Fibroblast of pulmonary artery (primary cell): ENCODE measurements at places on chromosomes 6 and 20.

DNA sequence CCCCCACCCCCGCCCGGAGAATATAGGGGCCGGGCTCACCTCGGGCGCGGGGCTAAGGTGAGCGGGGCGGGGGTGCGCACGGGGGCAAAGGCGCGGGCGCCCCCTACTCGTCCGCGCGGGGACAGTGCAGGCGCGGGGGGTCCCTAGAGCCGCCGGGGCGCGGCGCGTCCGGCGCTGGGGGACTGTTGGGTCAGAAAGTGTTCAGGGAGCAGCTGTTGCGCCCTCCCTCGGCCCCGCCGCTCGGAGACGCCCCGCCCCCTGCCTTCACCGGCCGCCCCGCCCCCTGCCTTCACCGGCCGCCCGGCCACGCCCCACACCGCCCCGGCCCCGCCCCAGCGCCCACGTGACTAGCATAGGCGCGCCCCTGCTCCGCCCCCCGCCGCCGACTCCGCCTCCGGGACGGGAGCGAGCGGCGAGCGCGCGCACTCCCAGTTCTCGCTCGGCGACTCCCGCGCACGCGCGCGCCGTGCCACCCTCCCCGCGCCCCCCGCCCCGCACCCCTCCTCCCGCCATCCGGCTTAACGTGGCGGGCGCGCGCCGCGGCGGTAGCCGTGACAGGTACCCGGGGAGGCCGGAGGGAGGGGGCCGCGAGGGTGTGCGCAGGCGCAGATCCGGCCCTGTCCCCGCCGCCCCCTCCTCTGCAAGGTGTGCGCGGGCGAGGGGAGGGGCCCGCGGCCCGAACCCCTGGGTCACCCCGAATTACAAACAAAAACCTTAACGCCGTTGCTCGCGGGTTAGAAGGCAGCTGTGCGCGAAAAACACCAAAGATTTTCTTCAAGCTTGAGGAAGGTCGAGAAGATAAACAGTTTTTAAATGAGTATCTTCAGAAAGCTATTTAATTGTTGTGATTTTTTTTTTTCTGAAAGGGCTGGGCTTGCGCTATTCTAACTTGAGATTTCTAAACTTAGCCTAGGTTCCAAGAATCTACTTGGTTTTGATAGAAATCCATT is 704 bp upstream of the ZNF217 start:
- peak; percentile 94 for DNase-seq

GRCh38 chr20:59297686-59298085 is 2.7 kb upstream of the EDN3 start:
- DNase-seq = no peak

DNA sequence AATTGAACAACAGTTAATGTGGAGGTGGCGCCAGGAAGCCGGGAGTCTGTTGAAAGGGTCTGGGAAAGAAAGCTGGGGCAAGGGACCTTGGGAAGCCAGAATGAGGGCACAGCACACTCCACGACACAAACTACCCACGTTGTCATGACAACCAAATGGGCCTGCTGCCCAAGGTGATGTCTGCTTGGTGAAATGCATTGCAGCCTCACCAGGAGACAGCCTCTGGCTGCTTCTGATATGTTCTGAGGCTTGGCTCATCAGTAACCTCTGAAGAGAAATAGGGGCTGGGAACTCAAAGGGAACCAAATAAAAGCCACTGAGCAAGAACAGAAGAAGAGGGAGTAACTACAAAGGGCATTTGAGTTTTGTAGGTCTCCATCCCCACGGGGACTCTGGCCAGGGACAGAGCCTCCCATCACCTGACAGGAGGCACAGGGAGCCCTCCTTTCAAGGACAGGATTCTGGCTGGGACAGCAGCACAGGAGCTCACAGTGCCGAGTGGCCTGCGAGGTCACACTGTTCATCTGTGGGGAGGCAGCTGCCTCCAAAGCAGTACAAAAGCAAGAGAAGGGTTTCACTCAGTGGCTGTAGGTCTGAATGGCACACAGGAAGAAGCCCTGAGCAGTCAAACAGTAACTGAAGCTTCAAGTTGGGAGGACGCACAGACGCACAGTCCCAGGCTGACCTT is 44.6 kb upstream of the KCNK16 start:
- DNase-seq = no peak

GRCh38 chr6:40960742-40961430 is 78.1 kb downstream of the UNC5CL start:
- no peak for DNase-seq

DNA sequence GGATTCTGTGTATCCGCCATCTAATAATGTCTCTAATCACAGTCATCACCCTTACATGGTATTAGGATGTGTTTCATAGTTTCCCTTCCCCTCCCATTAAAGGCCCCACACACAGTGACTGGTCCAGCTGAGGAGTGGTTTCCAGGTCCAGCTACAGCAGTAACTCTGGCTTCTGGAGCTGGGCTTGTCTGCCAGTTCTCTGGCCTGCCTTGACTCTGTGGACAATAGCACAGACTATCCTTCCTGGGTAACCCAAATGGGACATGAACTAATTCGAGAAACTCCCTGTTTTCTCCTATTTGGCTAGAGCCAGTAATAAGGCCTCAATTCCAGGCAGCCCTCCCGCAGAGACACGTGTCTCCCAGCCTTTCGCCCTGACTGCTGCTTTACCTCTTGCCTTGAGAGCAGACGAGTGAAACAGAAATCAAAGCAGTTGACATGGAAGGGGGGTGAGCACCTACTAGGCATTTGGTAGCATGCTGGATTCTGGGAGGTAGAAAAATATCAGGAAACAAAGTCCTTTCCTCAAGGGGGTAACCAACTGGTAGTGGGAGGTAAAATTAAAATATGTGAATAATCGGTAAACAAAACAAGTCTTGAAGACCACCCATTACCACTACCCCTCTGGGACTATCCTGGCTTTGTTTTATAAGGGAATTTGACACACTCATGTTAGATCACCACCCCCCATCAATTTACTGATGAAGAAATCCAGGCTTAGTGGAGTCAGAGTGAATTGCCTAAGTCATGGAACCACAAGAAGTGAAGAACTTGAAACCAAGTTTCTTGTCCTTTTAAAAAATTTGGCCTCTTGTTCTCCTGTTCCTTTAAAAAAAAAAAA is 1.2 kb downstream of the TRAF3IP2 start:
- DNase-seq = peak; percentile 86

DNA sequence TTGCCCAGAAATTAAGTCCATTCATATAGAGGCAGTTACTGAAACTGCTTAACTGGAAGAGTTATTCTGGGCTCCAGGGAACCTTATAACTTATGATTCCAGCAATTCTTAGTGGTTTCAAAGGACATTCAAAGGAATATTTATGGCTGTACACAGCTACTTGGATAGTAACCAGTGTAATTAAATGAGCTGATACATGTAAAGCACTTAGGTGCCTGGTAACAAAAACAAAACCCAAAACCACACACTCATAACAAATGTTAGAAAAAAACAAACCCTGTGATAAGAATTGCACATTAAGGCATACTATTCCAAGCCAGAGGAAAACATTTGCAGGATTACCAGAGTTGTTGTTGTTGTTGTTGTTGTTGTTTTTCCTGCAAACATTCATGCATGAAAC is 51.5 kb downstream of the STK4 start:
- DNase-seq = no peak

GRCh38 chr20:58310291-58310782 is 822 bp downstream of the RAB22A start:
- peak; percentile 8 for DNase-seq

- no peak for DNase-seq
These were observed 17.1 kb upstream of the CSNK2A1 start for GRCh38 chr20:560680-561079.

GRCh38 chr6:83633149-83633548 is 75.8 kb downstream of the SNAP91 start:
- DNase-seq = no peak

DNA sequence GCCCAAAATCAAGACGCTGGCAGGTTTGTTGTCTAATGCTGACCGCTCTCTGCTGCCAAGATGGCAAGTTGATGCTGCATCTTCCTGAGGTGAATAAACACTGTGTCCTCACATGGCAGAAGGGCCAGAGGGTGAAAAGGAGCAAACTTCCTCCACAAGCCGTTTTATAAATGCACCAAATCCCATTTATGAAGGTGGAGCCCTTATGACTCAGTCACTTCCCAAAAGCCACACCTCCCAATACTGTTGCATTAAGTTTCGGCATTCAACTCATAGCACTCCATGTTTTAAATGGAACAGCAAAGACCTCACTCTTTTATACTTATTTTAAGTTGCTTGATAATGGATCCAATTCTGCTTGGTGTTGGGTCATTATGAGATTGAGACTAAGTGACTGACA is 316.6 kb downstream of the RFPL4B start:
- DNase-seq = no peak

GRCh38 chr6:101668496-101669030 is 275.1 kb downstream of the GRIK2 start:
- DNase-seq = peak; percentile 10

GRCh38 chr6:157285422-157285779 is 37.9 kb downstream of the TMEM242 start:
- no peak for DNase-seq

DNA sequence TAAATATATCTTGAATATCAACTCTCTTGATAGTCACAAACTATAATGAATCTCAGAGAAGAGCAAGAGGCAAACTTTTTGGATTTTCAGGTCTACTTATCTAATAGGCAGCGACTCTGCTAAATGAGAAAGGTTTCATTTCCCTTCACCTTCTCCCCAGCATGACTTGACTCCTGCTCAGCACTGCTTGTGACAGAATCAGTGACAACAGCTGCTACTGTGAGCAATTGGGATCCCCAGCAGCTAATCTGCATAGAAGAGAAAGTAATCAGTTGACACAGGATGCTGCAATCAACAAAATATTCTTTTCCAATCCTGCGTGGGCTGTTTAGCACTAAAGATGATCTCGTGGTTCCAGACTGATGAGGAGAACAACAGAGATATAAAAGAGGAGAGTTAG is 205.5 kb downstream of the MMUT start:
- no peak for DNase-seq

- no peak for DNase-seq
These were observed 34.2 kb upstream of the GSTA4 start for GRCh38 chr6:53029257-53029656.

DNA sequence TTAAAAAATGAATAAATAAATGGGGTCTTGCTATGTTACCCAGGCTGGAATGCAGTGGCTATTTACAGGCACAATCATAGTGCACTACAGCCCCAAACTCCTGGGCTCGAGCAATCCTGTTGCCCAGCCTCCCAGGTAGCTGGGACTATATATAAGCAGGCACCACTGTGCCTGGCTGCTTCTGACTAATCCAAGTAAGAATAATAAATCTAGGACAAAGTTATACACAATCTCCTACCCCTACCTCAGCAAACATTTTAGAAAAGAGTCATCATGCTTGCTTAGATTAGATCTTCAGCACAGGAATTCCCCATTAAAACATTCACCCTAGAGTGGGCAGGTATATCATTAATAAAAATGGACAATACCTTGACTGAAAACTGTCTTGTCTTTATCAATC is 124.6 kb downstream of the REV3L start:
- no peak for DNase-seq

GRCh38 chr20:48332555-48332954 is 495.2 kb downstream of the PREX1 start:
- no peak for DNase-seq

- no peak for DNase-seq
These were observed 13.5 kb downstream of the EBF4 start for GRCh38 chr20:2705931-2706645.

- DNase-seq = no peak
These were observed 1.6 kb upstream of the TGIF2 start for GRCh38 chr20:36571564-36572504.

DNA sequence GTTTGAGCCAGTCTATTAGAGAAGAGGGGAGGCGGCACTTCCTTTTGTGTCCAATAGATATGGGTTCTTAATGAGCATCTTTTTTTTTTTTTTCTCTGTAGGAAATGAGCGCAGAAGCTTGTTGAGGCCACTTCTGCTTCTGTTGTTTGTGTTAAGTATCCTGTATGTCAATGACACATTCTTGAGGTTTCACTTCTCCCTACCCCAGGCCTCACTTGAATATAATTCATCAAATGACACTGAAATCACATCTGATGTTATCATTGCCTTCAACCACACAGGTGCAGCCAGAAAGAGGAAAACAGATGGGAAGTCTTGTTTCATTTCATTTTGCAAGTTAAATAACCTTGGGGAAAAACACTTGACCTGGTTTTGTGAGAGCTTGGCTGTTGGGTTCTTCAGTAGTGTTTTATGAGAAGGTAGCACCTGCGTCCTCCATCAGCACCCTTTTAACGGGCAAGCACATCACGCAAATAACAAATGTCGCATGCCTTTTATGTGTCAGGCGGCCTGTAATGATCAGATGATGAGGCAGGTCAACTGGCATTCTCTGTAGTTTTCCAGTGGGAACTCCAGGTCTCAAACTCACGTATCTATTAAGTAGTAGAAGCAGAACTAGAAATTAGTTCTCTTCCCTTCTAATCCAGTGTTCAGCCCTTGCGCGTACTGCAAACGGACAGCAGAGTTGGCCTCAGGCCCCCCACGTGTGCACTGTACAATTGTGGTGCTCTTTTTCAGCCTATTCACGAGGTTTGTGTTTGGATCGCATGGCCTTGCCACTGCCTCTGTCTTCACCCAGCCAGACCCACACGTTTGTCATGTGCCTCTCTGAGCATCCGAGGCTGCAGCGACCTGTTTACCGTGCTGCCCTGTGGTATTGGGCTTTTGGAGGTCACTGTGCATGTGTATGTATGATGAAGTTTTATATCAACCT is 23.5 kb downstream of the PLEKHG1 start:
- no peak for DNase-seq

DNA sequence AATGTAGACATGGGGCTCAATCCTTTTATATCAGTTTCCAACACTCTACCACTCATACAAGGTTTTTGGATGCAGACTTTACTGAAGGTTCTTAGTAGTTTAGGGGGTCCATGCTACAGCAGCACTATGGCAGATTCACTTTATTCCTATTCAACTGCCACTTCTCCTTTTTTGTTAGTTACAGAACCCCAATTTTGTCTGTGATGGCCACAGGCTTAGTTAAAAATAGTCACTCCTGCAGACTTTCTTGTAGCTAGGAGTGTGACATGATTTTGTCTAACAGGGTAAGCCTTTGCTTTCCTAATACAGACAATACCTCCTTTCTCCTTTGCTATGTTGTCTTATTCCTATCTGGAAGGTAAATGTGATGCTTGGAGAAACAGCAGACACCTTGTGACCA is 90.0 kb upstream of the SLC24A3 start:
- no peak for DNase-seq

DNA sequence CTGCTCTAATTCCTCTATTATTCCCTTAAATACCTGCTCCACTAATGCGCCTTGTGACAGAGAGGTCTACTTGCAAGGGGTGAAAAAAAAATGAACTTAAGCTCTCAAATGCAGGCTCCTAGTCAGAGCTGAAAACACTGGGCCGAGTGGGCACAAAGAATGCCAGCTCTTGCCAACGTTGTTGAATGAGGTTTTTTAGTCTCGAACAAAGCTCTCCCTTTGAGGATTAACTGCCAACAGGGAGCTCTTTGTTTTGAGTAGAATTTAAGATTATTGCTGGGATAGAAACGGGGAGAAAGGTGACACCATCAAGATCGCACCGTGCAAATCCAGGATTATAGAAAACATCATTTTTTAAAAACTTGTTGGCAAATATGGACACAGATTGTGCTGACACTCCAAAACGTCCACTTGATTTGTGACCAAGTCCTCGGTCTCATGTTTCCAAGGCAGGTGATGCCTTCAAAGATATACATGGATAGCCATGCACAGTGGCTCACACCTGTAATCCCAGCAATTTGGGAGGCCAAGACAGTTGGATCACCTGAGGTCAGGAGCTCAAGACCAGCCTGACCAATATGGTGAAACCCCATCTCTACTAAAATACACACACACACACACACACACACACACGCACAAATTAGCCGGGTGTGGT is 163.2 kb downstream of the BMP7 start:
- no peak for DNase-seq

- DNase-seq = no peak
These were observed 1.7 kb downstream of the C20orf204 start for GRCh38 chr20:64037498-64038213.

- DNase-seq = peak; percentile 99
These were observed 37.1 kb upstream of the NCOA3 start for GRCh38 chr20:47464380-47465101.
